ENCODE measurements at places on chromosomes 3 and 15.

- no peak for DNase-seq
These were observed 176.4 kb upstream of the MDFIC2 start for GRCh38 chr3:70488816-70489215.

- peak; percentile 75 for DNase-seq
These were observed at the start of gene ISL2 for GRCh38 chr15:76336254-76337058. TSS of gene ISL2 (plus strand) at chr15:76336773. CDS start at chr15:76336884, 111 bp downstream.

GRCh38 chr3:32405155-32405554 lies 13.5 kb downstream of the CMTM7 start:
- no peak for DNase-seq

GRCh38 chr3:99943931-99944761 lies 126.5 kb downstream of the CMSS1 start:
- DNase-seq, result no peak

DNA sequence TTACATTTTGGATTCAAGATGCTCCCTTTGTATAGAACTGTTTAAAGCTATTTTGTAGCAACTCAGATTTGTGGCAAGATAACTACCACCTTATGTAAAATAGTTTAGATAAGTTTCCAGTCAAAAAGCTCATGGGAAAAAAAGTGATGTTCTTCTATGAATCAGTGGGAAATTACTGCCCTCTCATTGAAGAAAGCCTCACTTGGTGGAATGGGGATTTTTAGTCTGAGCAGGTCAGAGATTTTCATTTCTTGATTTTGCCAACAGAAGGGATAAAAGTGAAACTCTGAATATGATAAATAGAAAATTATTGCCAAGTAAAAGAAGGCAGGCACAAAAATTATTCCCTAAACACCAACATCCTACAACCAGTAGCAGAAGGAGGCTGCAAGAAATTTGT lies 25.8 kb upstream of the CSTA start:
- DNase-seq, result no peak

DNA sequence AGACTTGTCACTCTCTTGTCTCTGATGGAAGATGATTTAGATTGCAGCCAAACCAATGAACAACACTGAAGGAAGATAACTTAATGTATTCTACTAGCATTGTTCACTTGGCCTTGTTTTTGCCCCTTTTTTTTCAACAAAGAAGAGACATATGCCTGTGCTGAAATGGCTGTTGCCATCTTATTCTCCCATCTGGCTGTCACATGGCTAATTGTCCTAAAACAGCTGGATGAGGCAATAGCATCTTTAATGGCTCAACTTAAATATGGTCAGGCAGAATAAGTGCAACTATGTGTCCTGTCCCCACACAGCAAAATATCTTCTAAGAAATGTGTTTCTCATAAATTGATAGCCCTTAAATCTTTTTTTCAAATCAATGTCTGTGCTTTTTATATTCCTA lies 576.9 kb downstream of the TUSC7 start:
- no peak for DNase-seq

GRCh38 chr15:51186181-51186705 lies 91.5 kb upstream of the TNFAIP8L3 start:
- no peak for DNase-seq

DNA sequence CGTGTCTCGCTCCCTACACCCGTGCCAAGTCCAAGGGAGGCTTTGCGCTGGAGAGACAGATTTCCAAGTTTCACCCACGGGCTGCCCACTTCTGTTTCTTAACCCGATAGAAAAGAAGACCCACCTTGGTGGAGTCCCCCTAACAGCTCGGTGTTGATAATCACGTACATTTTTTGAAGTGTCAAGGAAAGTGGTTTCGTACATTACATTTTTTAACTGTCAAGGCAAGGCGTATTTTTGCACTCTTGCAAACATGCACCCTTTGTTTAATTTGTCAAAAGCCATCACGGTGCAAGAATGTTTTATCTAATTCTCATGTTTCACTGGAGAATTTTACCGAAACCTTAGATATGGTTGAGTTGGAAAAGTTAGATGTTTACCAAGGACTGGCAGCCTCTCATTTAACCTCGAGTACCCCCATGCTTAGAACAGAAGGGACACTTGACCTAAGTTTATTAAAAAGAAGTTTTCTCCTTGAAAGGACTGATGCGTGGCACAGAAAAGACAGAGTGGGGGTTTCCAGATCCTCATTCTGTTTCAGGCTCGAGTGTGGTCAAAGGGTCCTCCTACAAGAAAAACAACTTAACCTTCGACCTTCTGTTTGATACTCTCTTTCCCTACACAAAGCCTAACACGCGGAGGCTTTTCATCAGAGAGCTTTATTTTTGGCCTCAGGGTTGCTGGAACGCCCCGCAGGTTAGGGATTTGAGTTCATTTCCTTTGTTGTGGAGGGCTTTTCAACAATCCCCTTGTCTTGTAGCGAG lies 882 bp downstream of the GXYLT2 start:
- peak; percentile 39 for DNase-seq

GRCh38 chr3:123805101-123805500 lies 79.0 kb downstream of the MYLK start:
- no peak for DNase-seq

GRCh38 chr15:68417897-68418296 lies 14.1 kb downstream of the ITGA11 start:
- DNase-seq, result peak; percentile 23

DNA sequence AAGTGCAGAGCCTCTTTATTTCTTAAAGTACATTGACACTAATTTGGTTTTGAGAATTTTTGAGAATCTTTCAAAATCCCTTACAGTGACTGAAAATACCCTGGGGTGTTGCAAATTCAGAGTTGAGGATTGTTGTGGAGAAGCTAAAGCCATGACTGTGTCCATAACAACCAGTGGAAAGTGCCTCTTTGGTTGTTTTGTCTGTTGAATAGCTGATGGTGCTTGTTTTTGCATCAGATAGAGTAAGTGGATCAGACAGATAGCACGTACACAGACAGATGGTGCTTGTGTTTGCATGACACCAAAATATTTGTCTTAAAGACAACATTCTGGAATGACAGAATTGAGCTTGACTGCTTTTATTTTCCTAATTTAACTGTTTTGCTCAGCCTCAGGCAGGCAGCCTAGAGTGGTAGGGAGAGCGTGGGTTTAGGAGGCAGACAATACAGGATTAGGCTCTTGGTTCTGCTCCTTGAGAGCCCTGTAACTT lies 265.0 kb downstream of the IL20RB start:
- peak; percentile 50 for DNase-seq

- DNase-seq, result peak; percentile 83
These were observed 15.1 kb upstream of the TCAIM start for GRCh38 chr3:44323341-44323955.

DNA sequence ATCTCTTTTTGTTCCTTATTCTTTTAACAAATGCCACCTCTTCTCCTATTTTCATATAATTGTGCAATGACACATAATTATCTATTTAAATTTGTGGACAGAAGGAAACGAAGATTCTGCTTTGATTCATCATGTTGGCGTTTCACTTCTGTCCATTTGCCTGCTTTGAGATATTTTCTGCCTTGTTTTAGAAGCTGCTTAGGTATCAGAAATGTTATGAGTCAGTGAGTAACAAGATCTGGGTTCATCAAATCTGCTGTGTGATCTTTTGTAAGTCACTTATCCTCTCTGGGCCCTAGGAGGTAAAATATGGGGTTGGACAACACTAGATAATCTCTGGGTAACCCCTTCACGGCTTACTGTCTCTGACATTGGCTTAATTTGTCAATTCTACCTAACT lies 7.3 kb upstream of the MINDY4B start:
- no peak for DNase-seq

- no peak for DNase-seq
These were observed 50.1 kb upstream of the CMC1 start for GRCh38 chr3:28191363-28191762.

- no peak for DNase-seq
These were observed 25.7 kb upstream of the ROBO2 start for GRCh38 chr3:77014226-77014625.

GRCh38 chr15:63601704-63602185 lies 4.6 kb downstream of the FBXL22 start:
- no peak for DNase-seq

- no peak for DNase-seq
These were observed 44.9 kb downstream of the METTL6 start for GRCh38 chr3:15382405-15382923.

DNA sequence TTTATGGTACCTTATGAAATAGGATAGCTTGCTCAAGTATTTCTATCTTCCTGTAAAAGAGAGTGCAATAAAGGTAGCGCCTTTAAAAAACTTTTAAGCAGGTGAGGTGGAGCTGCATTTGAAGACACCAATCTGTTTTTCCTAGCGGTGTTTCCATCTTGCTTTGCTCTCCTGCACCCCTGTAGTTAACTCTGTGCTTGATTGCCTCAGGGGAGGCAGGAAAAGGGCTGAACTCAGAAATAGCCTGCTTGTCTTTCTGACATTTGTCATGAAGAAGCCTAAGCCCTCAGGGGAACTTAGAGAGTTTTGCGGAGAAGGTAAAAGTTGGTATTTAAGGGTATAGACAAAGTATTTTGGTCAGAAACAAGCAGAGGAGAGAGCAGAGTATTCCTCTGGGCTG lies 63.0 kb upstream of the TPRG1 start:
- no peak for DNase-seq

GRCh38 chr15:94258246-94258645 lies 26.9 kb downstream of the MCTP2 start:
- no peak for DNase-seq

GRCh38 chr15:99496302-99496629 lies 69.5 kb upstream of the MEF2A start:
- DNase-seq, result no peak

DNA sequence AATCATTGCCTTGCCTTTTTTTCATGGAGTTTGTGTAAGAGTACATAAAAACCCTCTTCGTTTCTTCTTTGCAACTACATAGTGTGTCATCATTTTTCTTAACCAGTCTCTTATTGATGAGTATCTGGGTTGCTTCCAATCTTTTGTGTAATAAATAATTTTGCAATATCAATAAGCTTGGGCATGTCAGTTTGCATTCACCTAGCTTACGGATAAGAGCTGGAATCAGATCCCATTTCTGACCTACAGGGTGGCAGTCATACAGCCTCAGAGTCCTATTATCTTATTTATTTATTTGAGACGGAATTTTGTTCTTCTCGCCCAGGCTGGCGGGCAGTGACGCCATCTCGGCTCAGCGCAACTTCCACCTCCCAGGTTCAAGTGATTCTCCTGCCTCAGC lies 18.3 kb downstream of the ANP32A start:
- DNase-seq, result no peak

- no peak for DNase-seq
These were observed 161.3 kb downstream of the EPHB1 start for GRCh38 chr3:134956395-134956794.

DNA sequence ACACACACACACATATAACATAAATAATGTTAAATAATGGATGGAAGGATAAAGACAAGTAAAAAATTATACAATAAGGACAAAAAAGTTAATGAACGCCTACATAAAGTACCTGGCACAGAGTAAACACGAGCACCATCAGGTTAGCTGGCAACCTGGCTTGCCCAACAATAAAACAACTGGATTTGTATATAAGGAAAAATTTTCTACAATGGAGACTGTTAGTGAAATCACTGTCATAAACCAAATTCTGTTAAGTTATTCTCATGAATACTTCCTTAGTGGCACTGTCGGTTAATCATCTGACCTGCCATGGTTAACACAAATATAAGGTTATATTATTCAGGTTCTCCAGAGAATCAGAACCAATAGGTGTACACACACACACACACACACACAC lies 54.8 kb downstream of the DPH6 start:
- no peak for DNase-seq

DNA sequence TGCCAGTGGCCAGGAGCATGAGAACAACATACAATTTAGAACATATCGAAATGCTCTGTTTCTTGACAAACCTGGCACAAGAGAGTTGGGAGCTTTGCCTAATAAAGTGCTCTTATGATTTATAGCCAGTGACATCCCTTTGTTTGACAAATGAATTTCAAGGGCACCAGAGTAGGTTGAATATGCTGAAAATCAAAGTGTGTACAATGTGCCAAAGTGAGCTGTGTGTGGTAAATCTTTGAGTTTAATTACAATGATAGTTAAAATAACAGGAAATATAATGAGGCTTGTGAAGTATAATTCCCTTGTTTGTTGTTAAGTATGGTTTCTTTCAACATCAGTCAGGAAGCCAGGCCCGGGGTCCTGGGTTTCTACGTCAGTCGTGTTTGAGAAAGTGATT lies 211.9 kb downstream of the EBLN2 start:
- DNase-seq, result no peak

- DNase-seq, result no peak
These were observed 19.1 kb upstream of the FSIP1 start for GRCh38 chr15:39801641-39802309.

DNA sequence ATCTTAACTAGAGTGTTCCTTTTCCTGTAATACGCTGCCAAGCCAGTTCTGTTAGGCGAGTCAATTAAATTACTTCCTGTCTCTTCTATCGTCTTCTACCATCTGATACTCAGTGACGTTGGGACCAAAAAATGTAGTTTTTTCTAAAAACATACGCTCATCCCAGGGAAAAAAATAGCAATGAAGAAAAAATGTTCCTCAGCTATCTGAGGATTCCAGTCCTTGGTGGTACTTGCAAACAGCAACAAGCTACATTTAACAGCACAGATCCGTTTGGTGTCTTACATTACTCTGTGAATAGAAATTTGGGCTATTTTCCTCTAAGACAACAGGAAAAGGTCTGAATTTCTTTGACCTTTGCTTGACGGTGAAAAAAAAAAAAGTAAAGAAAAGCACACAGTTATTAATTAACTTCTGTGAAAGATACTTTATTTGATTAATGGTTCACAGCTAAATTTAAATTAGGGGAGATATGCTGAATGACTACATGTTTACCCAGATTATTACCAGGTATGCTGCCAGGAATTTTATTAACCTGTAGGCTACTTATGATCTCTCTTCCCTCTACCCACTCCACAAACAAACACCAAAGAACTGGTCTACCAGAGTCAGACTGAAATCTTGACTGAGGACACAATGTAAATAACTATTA lies 254.4 kb upstream of the ZPLD1 start:
- no peak for DNase-seq

GRCh38 chr3:55198554-55198953 lies 270.7 kb upstream of the LRTM1 start:
- DNase-seq, result no peak

- DNase-seq, result no peak
These were observed 598.2 kb downstream of the NAALADL2 start for GRCh38 chr3:175457301-175457700.

DNA sequence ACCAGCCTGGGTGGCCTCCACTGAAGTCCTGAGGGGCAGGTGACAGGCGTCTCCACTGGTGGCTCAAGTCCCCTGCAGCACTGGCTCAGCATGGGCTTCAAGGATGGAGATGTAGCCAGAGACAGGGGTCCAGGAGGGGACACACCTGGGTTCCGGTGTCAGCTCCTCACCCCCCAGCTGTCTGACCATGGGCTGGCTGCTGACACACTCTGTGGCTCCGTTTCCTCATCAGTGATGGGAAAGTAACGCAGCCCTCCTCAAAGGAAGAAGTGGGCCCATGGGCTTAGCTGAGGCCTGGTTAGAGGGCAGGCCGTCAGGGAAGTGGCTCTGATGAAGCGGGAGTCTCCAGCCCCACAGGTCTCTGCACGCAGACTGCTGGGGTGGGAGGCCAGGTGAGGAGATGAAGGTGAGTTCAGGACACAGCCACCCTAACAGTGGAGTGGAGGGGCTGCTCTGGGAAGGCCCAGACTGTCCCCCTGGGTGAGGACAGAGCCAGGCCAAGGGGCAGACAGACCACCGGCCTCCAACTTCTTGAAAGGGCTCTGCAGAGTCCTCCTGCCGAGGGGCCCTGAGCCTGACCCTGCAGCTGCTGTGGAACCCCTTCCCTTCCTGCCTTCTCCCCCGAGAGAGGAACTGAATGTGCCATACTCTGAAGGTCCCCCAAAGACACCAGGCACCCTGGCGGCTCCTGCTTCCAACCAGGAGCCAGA lies 24.0 kb downstream of the PSTPIP1 start:
- no peak for DNase-seq

All from Ammon's horn (tissue), 1 donor.